Ammon's horn (tissue), 1 donor: ENCODE measurements at places on chromosomes 1 and 21.

- no peak for DNase-seq
Observed at GRCh38 chr1:27235827-27236226, 1.4 kb downstream of the WDTC1 start.

DNA sequence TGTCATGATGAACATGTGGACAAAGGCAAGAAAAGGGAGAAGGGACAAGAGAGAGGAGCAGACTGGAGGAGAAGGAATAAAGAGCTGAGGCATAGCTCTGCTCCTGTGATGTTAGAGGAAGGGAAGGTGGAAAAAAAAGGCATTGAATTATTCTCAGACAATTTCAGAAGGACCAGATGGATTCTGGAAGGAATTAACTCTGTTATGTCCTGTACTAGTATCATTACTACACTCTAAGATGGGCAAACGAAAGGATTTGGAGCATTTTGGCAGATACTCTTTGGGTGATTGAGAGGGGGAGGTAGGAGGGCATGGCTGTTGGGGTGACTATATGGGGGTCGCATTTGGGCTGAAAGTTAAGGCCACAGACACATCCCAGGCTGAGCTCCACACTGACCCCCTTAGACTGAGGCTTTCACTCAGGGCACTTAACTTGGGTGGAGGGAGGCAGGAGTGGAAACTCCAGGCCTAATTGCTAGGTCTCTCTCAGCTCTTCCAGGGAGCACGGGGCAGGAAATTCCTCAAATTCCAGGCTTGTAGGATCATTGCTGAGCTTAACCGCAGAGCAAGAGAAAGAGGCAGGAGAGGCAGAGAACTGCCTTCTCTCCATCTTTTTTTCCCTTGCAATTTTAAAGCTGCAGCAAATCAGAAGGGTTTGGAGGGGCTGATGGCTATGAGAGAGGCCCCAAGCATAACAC, 25.9 kb downstream of the KIRREL1 start:
- DNase-seq = no peak

- peak; percentile 51 for DNase-seq
Observed at GRCh38 chr1:170967042-170967910, 31.9 kb downstream of the MROH9 start.

DNA sequence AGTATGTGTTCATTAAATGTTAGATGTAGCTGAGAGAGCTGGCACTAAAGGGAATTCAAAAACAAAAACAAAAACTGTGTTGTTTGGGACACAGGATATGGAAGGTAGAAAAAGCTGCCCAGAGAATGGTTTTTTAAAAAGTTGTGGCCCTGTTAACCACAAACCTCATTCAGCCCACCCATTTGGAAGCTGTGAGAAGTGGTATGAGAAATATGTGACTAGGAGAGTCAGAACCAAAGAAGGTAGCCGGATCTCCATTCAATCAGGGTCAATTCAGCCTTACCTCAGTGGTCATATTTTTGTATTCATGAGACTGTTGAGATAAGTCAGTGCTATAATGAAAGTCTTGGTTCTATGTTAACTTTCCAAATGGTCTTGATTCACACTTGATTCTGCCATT, 29.8 kb upstream of the CACYBP start:
- no peak for DNase-seq

GRCh38 chr1:20666804-20667203, 5.6 kb upstream of the DDOST start:
- no peak for DNase-seq

- DNase-seq = no peak
Observed at GRCh38 chr1:98264727-98265126, 343.9 kb upstream of the DPYD start.

DNA sequence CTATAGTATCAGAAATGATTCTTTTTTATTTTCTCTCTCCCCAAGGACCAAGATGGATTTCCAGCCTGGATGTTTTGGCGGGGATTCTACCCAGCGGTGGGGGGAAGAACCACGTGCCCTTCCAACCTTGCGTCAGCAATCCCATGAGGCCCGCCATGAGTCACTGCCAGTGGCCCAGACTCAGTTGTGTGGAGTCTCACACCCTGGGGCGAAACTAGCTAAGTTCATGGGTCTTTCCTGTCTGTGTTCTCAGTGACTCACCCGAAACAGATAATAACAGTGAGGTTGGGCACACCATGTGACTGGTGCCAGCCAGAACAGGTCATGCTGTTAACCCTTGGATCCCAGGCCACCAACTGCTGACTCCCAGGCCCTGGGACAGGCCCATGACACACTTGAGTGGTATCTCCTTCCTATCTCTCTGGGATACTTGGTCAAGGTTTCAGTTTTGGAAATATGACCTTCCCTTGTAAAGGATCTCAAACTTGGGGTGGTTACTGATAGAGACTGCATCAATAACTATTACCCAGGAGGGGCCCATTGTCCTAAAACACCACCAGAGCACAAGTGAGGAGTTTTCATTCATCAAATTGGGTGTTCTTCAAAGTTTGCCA, 98.0 kb upstream of the DUSP10 start:
- no peak for DNase-seq

DNA sequence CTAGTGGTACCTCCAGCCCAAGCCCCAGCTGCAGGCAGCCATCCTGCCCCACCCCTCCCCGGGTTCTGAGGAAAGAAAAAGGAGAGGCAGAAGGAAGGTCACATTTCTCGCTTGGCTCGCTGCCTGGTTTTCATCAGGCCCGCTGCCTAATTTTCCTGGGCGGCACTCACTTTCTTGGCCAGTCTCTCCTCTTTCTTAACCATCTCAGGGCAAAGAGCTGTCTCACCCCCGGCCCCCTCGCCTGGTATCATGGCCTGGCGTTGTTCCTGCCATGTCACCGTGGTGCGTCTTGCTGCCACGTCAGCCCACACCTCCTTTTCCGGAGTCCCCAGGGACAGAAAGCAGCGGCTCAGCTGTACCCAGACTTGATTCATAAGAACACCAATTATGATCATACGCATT, 26.6 kb upstream of the CASZ1 start:
- DNase-seq = peak; percentile 8

- no peak for DNase-seq
Observed at GRCh38 chr1:201385299-201385891, 7.9 kb upstream of the TNNT2 start.

GRCh38 chr1:168373869-168374268, 93.2 kb downstream of the TBX19 start:
- peak; percentile 79 for DNase-seq

GRCh38 chr1:186042230-186042629, 308.0 kb downstream of the HMCN1 start:
- no peak for DNase-seq

GRCh38 chr1:35726450-35727433, 8.1 kb upstream of the C1orf216 start:
- peak; percentile 88 for DNase-seq

DNA sequence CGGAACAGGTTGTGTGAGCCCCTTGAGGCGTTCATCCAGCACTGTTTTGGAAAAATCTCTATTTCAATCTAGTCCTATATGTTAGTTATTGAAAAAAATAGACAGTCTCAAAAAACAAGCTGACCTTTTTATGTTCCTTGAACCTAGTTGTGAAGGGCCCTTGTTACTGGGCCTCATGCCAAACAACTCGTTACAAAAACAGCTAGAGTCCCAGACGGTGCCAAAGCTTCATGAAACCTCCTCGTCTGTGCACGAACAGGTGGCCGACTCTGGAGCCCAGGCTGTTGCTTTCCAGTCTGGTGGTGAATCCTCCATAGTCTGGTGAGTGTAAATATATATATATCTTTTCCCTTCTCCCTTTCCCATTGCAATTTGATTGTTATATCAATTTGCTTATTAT, at the start of gene CHIA:
TSS of gene CHIA (plus strand) at position 222 of the 400 bp plus-strand sequence. CDS start 19,617 bp downstream, outside the sequence.
- no peak for DNase-seq

GRCh38 chr1:1359308-1359663, 931 bp upstream of the MXRA8 start:
- DNase-seq = no peak

DNA sequence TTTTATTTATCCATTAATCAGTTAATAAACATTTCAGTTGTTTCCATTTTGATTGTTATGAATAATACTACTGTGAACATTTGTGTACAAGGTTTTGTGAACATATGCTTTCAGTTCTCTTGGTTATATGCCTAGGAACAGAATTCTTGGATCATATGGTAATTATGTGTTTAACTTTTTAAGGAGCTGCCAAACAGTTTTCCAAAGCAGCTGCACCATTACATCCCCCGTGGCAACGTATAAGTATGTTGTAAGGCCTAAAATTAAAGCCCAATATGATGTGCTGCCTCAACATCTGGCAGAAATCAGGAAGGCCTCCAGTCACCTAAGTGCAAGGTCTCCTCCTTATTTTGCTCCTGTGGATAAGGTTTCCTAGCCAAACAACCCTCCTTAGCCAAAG, 235.6 kb upstream of the CACYBP start:
- DNase-seq = no peak

DNA sequence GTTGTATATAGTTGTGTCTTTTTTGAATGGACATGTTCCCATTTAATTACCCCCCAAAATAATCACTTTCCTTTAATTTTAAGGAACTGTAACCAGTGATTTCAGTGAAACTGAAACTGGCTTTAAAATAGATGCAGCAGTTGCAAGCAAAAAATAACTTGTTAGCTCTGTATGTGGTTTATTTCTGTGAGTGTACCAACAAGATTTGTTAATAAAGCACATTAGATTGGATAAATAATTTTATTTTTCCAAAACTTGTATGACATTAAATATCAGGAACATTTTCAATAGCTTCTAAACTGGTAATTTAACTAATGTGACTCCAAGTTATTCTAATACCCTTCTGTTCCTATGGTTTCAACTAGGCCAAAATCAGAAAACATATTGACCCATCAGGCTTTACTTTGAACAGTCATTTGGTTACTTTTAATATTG, 184.3 kb upstream of the CACYBP start:
- DNase-seq = no peak

- no peak for DNase-seq
Observed at GRCh38 chr1:49541096-49541752, 482.5 kb downstream of the AGBL4 start.
